Activated effector memory CD4-positive, alpha-beta T cell treated with anti-CD3 and anti-CD28 coated beads, Interleukin-2, amount 50 U/mL, for 16 hours (primary cell): ENCODE measurements at places on chromosomes 12 and 14.
A peak's percentile ranks its signal among the peaks of the same experiment; 100 is the strongest.

DNA sequence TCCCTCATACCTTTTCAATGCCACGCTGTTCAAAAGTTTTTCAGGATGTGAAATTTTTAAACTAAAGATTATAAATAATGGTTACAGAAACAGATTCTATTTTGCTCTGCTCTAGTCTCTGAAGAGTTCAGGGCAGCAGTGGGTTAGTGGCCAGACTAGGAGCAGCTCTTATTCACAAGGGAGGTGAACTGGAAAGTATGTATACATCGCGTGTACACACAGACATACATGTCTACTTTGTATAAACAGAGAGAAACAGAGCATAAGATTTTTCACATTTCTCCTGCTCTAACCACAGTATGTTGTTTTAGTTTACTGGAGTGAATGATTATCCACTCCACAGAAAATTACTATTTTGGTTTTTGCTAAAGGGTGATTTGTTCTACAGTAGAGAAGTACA is 74.4 kb upstream of the CRY1 start:
- no peak for DNase-seq

DNA sequence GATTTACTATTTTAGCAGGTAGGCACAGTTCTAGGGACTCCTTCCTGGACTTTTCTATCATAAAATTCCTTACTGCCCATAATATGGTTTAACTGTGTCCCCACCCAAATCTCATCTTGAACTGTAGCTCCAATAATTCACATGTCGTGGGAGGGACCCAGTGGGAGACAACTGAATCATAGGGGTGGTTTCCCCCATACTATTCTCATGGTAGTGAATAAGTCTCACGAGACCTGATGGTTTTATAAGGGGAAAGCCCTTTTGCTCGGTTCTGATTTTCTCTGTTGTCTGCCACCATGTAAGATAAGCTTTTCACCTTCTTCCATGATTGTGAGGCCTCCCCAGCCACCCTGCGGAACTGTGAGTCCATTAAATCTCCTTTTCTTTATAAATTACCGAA is 10.0 kb upstream of the ETV6 start:
- no peak for DNase-seq

DNA sequence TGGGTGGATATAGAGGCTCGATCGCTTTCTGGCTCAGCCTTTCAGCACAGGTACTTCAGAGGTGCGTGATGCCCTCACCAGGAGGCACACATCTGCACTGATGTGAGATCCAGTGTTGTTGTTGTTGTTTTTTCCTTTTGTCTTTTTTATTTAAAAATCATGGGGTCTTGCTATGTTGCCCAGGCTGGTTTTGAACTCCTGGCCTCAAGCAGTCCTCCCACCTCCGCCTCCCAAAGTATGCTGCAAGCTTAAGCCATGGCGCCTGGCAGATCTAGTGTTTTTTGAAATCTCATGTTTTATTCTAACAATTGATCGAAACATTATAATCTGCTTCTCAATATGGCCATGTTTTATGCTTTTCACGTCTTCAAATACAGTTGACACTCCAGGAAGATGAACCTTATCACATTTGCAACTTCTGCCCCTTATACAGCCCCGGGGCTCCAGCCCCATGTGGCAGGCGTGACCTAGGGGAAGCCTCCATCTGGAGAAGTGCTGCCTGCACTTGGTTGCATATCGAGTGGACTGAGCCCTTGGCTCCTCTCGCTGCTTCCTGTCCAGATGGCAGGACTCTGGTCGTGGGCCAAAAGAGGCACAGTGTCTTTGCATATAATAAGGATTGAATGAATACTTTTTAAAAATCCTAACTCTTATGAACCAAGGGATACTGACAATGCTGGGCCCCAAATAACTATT is 71.7 kb downstream of the TRAF3 start:
- DNase-seq = no peak

DNA sequence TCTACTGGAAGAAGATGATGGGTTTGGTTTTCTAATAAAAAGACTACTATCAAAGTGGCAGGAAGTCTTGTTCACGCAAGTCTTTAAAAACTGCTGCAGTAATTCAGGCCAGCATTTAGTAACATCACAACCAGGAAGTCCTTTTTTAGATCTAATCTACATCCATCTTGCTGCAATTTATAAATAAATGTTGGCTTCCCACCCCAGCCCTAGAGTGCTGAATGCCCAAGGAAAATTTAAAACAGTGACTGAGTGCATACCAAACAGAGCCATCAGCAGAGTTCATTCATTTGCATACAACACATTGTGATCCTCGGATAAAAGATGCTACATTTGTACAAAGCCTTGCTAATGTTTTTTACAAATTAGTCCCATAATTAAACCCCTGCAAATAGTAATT is 72.1 kb downstream of the PHLDA1 start:
- no peak for DNase-seq

- DNase-seq = peak; percentile 50
Measured at GRCh38 chr12:131204416-131205274, 250.9 kb downstream of the ADGRD1 start.

DNA sequence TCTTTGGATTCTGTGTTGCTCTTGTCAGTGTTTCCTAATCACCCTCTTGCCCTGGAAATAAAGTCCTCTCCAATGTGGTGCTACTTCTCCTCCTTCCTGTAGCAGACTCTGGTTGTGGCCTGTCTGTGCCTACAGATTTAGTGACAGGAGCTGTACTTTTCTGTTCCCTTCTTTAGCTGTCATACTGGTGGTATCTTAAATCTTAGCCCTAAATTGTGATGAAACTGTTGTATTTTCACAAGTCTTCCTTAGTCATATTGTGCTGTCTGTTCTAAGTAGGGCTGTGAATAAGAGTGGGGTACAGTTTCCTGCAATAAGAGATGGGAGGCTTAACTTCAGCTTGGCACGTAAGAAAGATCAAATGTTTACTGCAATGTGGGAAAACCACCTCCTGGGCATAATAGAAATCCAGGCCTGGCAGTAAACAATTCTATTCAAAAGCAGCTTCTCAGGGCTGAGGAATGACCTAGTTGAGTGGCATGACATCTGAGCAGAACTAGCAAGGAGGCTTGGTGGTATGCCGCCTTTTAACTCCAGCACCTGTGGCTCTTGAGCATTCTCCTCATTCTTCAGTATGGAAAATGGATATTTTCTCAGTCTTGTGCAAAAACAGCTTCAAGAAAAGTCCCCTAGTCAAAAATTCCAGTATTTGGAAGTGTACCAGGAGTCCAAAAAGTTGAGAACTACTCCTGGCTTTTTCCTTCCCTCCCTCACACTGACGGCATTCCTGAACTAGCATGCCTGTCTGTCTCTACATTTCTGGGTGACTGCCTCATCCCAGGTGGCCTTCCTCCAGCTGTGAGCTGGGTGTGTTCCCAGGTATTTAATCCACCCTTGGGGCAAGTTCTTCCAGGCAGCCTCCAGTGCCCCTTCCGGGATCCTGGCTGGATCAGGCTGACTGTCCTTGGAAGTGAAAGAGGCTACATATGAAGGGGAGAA is 19.5 kb downstream of the ANO6 start:
- DNase-seq = no peak

GRCh38 chr14:55691659-55692058 is 111.7 kb downstream of the KTN1 start:
- DNase-seq = no peak

GRCh38 chr14:91998667-91999570 is 40.9 kb downstream of the TRIP11 start:
- DNase-seq = no peak

DNA sequence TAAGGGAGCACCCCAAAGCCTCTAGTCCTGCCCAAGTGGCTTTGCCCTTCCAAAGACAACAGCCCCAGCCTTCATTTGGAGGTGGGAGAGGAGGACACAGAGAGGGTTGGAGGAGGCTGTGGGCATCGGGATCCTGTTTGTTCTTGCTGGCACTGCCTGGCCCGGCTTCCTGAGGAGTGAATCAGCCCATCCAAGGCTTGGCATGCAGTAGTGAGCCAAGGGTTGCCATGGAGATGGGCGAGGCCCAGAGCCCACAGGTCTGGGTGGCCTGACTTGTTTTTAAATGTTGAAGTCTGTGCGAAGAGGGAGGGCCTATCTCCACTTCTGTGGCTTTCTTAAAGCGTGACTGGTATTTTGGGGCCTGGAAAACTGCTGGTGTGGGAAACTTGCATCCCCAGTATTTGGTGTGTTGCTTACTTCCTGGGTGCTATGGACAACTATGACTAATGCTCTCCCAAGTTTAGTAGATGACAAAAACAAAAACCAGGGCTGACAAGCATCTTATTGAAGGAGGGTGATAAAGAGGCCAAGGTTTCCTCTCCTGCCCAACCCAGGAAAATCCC is 15.8 kb downstream of the CD9 start:
- DNase-seq = no peak

- no peak for DNase-seq
Measured at GRCh38 chr12:9646794-9647781, 22.4 kb upstream of the CLEC2D start.

DNA sequence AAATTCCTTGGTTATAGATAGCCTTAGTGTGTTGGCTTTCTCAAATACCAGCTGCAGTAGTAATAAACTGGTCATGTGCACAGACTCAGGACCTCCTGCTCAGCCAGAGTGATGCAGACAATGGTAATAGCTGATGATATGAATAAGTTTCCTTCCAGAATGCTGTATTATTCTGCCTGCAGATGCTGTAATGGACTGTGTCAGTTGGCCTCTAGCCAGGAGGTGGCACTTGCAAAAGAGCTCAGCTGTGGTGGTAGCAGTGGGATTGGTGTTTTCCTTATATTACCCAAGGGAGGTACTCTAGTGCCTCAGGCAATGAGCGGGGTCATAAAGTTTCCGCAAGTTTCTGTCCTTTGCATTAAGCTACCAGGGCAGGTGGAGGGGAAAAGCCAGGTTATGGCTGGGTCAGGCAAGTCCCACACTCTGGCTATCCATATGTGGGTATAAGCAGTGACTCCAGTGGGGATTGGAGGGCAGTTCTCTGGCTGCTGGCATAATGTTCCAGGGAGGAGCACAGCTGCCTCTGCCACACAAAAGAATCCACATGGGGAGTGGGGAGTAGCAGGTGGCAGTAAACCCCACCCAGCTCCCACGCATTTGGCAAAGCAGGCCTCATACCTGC is 14.0 kb upstream of the MUCL1 start:
- no peak for DNase-seq

DNA sequence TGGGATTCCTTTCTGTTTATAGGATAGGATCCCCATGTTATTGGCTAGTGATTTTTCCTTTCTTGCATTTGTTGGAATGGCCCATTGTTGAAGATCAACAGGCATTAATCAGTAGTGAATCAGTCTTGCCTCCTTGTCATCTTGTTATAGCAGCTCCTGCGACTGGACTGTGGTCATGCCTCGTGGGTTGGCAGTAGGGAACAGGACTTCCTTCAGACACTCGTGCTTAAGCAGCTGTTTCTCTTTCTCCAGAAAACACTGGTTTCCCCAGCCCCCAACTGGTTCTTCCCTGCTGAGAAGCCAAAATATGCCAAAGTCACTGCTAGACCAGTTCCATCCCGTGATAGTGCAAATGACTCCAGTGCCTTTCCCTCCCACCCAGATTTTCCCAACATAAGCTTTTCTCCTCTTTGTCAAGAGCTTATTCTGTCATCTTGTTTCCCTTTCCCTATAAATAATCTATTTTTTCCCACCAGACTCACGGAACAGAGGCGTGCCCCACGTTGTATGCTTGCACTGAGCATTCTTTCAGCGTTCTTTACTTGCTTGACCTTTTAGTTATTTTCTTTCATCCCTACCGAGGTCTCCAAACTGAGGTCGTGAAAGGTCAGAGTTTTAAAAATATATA is 83.5 kb downstream of the SAMD4A start:
- no peak for DNase-seq

DNA sequence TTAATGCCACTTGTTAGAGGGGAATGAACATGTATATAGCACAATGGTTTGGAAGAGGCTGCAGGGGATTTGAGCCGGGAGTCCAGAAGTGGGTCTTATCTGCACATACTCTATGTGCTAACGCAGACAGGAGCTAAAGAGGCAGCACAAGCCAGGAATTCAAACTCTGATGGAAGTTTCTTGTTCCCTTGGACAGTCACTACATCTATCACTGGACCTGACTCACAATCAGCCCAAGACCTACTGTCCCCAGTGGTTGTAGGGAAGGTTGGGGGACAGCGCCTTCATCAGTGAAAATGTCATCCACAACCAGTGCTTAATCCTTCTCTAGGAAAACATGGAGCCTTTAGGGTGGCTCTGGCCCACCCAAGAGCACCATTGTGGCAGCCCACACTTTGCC is 107.8 kb downstream of the GCH1 start:
- DNase-seq = no peak

DNA sequence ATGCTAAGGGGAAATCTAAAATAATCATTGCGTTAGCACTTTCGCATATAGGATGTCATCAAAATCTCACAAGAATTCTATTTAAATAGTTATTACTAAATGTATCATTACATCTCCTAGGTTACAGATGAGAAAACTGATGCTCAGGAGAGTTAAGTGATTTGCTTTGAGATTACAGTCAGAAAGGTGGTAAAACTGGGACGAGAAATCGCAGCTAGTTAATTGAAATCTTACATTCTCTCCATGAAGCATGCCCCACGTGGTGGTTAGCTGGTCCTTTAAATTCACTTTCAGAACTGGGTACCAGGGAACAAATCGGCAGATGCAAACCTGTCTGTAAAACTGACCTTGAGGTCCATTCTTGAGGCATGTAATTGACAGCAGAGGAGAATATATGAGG is 71.8 kb upstream of the PLEKHG7 start:
- no peak for DNase-seq

GRCh38 chr12:123075646-123076171 is 75.2 kb downstream of the PITPNM2 start:
- peak; percentile 89 for DNase-seq

- no peak for DNase-seq
Measured at GRCh38 chr12:63457857-63458256, 210.4 kb downstream of the DPY19L2 start.

DNA sequence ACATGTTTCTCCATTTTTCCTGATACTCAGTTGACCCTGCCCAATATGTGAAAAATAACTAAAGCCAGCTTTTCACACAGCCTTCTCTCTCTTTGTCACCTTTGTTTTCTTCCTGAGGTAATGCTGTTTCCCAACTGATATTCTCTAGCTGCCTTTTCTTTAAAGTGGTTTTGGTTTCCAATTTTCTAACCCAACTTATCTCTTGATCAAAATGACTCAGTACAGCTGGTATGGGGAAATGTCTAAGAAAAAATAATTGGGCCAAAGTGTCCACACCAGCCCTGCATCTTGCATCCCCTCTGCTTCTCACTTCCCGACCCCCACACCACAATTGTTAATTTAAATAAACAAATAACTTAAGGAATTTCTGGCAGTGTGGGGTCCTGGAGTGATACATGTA is 193.8 kb downstream of the SYT1 start:
- no peak for DNase-seq

DNA sequence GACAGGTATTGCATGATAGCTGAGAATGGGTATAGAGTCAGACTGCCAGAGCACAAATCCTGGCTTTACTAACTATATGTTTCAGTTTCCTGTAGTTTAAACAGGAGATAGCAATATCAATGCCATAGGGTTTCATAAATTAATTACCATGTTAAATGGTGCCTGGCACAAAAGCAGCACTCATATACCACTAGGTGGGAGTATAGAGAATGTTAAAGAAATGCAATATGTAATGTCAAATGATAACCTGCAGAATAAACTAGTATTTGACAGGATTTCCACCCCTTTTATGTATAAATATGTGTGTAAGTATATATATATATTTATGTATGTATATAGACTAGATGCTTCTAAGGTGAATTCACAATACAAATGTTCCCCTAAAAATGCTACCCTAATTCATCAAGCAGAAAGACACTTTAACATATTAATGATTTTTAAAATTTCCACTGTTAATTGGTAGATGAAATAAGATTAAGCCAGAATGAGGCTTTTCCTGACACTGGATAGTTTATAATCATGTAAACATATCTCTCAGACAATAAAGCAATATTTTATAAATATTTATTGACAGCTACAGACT is 8.6 kb downstream of the WDR89 start:
- no peak for DNase-seq

GRCh38 chr12:92065018-92065499 is 80.6 kb downstream of the BTG1 start:
- DNase-seq = peak; percentile 75
